Stomach (tissue), 19 donors: ENCODE measurements at places on chromosomes 11 and 22.
A peak's percentile ranks its signal among the peaks of the same experiment; 100 is the strongest.

- no peaks in the 10 kb centered on the region for H3K4me1 ChIP-seq
- no peaks in the 10 kb centered on the region for H3K27me3 ChIP-seq
- no peak for DNase-seq
- no peak overlapping the region for H3K27ac ChIP-seq
- H3K36me3 ChIP-seq: no peaks in the 10 kb centered on the region
- H3K4me3 ChIP-seq: no peak overlapping the region
Measured at GRCh38 chr11:107750313-107750712, 38.5 kb upstream of the SLN start.

GRCh38 chr11:123103326-123103980, 41.5 kb upstream of the HSPA8 start:
- no peak overlapping the region for H3K4me3 ChIP-seq
- peak overlapping the region; percentile 45 for H3K27ac ChIP-seq
- no peak for DNase-seq
- H3K4me1 ChIP-seq: peaks cover 48% of the 10 kb centered on the region

- H3K4me3 ChIP-seq: no peak overlapping the region
- DNase-seq: peak; percentile 43
- peaks cover 24% of the 10 kb centered on the region for H3K4me1 ChIP-seq
- H3K27me3 ChIP-seq: no peaks in the 10 kb centered on the region
- peak overlapping the region; percentile 41 for H3K27ac ChIP-seq
- H3K36me3 ChIP-seq: no peaks in the 10 kb centered on the region
Measured at GRCh38 chr22:32967386-32968101, 90.6 kb downstream of the SYN3 start.

- H3K27ac ChIP-seq: peak overlapping the region; percentile 96
- peaks cover 29% of the 10 kb centered on the region for H3K4me1 ChIP-seq
- no peak for DNase-seq
- peak overlapping the region; percentile 60 for H3K4me3 ChIP-seq
Measured at GRCh38 chr11:95067841-95068219, 1.1 kb downstream of the SRSF8 start.

- no peaks in the 10 kb centered on the region for H3K36me3 ChIP-seq
- H3K27me3 ChIP-seq: no peaks in the 10 kb centered on the region
- no peak for DNase-seq
- H3K4me1 ChIP-seq: peaks cover 68% of the 10 kb centered on the region
- no peak overlapping the region for H3K4me3 ChIP-seq
Measured at GRCh38 chr11:90220391-90220790, 2.5 kb downstream of the CHORDC1 start.

DNA sequence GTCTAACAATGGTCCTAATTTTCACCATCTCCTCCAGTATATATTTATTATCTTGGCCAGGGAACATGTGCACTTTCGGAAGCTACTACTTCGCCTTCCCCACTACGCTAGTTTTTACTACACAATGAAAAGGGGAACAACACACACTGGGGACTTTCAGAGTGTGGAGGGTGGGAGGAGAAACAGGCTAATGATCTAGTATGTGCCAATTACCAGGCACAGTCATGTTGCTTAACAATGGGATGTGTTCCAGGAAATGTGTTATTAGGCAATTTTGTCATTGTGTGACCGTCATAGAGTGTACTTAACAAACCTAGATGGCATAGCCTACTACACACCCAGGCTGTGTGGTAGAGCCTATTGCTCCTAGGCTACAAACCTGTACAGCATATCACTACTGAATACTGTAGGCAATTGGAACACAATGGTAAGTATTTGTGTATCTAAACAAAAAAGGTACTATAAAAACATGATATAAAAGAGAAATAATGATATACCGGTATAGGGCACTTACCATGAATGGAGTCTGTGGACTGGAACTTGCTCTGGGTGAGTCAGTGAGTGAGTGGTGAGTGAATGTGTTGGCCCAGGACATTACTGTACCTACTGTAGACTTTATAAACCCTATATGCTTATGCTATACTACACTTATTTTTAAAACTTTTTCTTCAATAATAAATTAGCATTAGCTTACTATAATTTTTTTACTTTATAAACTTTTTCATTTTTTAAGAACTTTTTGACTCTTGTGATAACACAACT, 20.1 kb upstream of the CUL5 start:
- no peaks in the 10 kb centered on the region for H3K4me1 ChIP-seq
- no peaks in the 10 kb centered on the region for H3K27me3 ChIP-seq
- DNase-seq: no peak
- H3K27ac ChIP-seq: no peak overlapping the region
- no peak overlapping the region for H3K4me3 ChIP-seq
- H3K36me3 ChIP-seq: no peaks in the 10 kb centered on the region

DNA sequence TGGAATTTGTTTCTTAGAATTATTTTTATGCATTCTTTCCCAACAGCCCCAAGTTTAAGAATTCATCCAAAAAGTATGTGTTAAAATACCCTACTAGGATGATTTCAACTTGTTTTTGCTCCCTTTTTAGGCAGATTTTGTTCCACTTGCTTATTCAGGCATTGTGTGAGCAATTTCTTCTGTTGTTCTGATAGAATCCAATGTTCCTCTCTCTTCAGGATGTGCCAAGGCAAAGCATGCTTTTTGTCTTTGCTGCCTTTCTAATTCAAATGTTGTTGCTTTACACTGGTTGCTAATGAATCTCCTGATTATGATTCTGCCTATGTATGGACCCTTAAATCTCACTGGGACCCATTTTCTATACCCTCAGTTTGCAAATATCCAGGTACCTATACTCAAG, 131.2 kb upstream of the ARHGAP42 start:
- no peaks in the 10 kb centered on the region for H3K4me1 ChIP-seq
- no peak for DNase-seq
- no peak overlapping the region for H3K4me3 ChIP-seq
- no peak overlapping the region for H3K27ac ChIP-seq

- H3K36me3 ChIP-seq: no peaks in the 10 kb centered on the region
- no peak overlapping the region for H3K4me3 ChIP-seq
- H3K4me1 ChIP-seq: peaks cover 57% of the 10 kb centered on the region
- DNase-seq: no peak
- no peaks in the 10 kb centered on the region for H3K27me3 ChIP-seq
Measured at GRCh38 chr11:77397631-77398030, 76.3 kb downstream of the PAK1 start.

GRCh38 chr22:43277091-43277490, 66.1 kb downstream of the SCUBE1 start:
- H3K4me1 ChIP-seq: no peaks in the 10 kb centered on the region
- H3K27me3 ChIP-seq: no peaks in the 10 kb centered on the region
- no peak for DNase-seq
- H3K27ac ChIP-seq: no peak overlapping the region
- no peaks in the 10 kb centered on the region for H3K36me3 ChIP-seq

DNA sequence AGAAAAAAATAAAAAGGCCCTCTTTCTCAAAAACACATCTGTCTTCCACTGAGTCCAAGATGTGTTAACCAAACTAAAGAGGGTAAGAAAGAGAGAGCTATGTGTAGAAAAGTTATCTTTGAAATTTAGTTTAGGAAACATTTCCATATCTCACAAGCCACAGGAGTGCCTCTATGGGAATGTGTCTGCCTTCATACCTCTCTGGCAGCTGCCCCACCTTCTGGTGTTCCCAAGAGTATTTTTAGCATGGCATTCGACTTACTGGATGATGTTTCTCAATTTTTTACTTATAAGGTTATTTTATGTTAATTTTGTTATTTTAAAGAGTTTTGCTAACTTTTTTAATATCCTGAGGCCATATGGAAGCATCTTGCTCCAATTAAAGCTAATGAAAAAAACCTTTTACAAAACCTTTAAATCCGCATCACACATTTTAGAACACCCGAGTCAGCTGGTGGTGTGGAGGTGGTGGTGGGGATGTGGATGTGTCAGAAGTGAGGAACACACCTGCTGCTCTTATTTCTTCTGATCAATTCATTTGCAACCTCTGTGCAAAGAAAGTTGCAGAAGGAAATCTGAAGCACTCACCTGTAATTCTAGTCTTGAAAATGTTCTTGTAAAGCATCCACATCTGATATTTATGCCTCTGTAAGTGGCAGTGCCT, 112.2 kb downstream of the NCAM1 start:
- H3K4me1 ChIP-seq: no peaks in the 10 kb centered on the region
- no peak overlapping the region for H3K4me3 ChIP-seq
- no peak overlapping the region for H3K27ac ChIP-seq
- DNase-seq: no peak
- H3K36me3 ChIP-seq: no peaks in the 10 kb centered on the region

GRCh38 chr11:70068345-70068744, 9.8 kb upstream of the ANO1 start:
- DNase-seq: no peak
- no peaks in the 10 kb centered on the region for H3K36me3 ChIP-seq
- H3K27me3 ChIP-seq: no peaks in the 10 kb centered on the region
- H3K4me3 ChIP-seq: no peak overlapping the region
- H3K27ac ChIP-seq: no peak overlapping the region
- H3K4me1 ChIP-seq: no peaks in the 10 kb centered on the region

- DNase-seq: no peak
- no peak overlapping the region for H3K27ac ChIP-seq
- no peak overlapping the region for H3K4me3 ChIP-seq
- H3K36me3 ChIP-seq: no peaks in the 10 kb centered on the region
- H3K4me1 ChIP-seq: no peaks in the 10 kb centered on the region
Measured at GRCh38 chr11:28043930-28044709, 63.8 kb downstream of the KIF18A start.

DNA sequence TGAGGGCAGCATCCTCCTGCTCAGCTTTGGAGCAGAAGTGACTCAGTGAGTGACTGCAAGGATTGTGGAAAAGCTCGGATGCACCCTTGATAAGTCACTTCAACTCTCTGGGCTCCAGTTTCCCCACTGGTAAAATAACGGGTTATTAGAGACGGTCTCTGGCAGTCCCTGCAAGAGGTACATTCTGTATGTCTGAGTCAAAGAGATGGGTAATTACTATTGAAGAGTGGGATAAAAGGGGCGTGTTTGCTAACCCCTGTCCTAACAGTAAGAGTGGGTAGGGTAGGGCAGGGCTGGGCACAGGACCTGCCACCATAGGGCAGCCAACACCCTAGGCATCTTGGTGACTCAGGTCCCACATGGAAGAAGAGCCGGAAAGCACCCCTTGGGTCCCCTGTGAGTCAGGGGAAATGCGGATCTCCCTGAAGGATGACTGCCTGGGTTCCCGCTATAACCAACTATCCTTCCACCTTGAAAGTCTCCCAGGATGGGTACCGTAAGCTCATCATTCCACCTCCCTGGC, 7.3 kb upstream of the AHNAK start:
- H3K4me3 ChIP-seq: peak overlapping the region; percentile 18
- no peak for DNase-seq
- H3K4me1 ChIP-seq: peaks cover 99% of the 10 kb centered on the region
- H3K27ac ChIP-seq: peak overlapping the region; percentile 94

DNA sequence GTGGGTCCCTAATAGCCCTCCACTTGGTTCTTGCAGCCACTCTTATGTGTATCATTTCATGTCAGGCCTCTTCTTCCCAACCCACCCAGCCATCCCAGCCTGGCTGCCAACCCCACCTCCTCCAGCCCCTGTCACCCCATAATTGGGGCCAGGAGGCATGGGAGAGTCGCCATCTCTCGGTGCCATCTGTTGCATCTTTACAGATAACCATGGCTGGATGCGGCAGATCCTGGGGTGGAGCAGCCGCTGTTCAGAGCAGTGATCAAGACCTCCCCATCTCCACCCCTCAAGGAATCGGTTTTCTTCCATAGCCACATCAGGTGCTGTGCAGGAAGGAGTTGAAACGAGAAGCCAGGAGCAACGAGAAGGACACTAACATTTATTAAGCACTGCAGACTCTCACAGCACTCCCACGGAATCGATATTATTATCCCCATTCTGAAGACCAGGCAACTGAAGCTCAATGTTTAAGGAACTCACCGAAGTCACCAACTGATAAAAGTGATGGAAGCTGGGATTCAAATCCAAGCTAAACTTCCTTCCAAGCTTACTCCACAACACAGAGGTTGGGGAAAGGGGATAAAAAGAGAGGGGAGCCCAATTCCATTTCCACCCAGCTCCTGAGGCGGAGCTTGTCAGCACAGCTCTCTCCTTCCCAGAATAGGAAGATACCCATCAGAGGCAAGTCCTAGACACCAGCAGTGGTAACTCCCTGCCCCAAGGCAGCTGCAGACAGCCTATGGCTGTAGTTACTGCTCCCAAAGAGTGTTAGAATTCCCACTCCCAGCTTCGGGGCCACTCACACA, 2.7 kb downstream of the SLC43A1 start:
- no peak overlapping the region for H3K4me3 ChIP-seq
- peaks cover 35% of the 10 kb centered on the region for H3K4me1 ChIP-seq
- no peaks in the 10 kb centered on the region for H3K36me3 ChIP-seq
- no peak for DNase-seq

GRCh38 chr11:41449483-41450050, 9.9 kb downstream of the LRRC4C start:
- H3K36me3 ChIP-seq: no peaks in the 10 kb centered on the region
- no peak overlapping the region for H3K27ac ChIP-seq
- DNase-seq: no peak
- H3K27me3 ChIP-seq: no peaks in the 10 kb centered on the region
- H3K4me1 ChIP-seq: no peaks in the 10 kb centered on the region
- no peak overlapping the region for H3K4me3 ChIP-seq
